ENCODE measurements at places on chromosomes 4 and X. TPM values are rescaled to one million over a fixed set of nuclear protein-coding genes. Genes with fewer than 3 reads are reported as not detected.

The MEPE gene
- total RNA-seq, result not detected

GRCh38 chrX:72470532-72471223, 102.0 kb downstream of the HDAC8 start:
- no peak for DNase-seq

DNA sequence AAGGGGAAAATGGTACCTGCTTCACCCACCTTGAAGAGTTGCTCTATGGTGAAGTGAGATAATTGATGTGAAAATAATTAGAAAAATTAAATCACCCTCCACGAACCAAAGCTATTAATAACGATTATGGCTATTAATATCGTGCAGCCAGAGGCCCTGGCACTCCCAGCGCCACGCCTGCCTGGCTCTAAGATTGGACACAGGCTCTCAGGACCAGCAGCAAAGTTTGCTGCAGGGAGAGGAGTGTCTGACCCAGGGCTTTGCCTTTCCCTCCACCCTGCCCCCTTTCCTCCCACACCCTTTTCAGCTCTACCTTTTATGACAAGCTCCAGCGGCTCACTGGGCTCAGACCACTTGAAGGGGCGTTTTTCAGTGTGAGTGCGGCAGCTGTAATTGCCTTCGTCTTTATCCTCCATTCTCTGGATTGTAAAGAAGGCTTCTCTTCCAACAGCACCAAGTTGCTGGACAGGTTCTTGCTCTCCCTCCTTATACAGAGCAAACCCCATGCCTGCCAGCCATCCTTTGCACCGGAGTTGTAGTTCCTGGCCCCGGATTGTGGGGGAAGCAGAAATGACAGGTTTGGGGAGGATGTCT, 11.5 kb downstream of the IGSF1 start:
- DNase-seq, result no peak

DNA sequence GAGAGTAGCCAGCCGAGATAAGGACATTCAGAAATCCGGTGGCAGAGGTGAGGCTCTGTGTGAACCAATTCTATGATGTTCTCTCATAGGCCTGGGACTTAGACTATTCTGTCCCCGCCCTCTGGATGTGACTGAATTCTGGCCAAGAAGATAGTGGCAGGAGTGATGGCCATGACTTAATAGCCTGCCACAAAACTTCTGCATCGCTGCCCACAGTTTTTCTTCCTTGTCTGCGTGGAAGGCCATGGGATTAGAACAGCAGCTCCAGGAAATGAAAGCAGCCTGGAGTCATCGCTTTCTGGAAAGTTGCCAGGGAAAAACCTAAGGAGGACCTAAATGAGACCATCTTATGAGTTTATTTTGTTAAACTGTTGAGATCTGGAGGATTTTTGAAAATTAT, 134.7 kb downstream of the F11 start:
- no peak for DNase-seq

DNA sequence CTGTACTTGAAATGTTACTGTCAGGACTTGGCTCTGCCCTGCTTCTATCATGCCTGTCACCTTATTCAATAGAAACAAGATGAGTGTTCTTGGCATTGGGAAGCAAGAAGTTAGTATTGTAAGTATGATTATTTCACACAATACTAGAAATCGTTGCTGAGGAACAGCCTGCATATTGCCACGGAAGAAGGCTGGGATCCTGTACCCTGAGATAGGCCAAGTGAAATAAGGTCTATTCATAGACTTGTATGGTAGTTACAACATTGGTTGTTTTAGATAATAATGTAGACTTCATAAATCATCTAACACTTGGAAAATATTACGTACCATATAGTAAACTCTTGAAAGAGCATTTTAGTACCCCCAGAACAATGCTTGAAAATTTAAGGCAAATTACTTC, 215.9 kb downstream of the DMD start:
- DNase-seq, result no peak

The EDA2R gene
- 21.0 TPM for total RNA-seq

DNA sequence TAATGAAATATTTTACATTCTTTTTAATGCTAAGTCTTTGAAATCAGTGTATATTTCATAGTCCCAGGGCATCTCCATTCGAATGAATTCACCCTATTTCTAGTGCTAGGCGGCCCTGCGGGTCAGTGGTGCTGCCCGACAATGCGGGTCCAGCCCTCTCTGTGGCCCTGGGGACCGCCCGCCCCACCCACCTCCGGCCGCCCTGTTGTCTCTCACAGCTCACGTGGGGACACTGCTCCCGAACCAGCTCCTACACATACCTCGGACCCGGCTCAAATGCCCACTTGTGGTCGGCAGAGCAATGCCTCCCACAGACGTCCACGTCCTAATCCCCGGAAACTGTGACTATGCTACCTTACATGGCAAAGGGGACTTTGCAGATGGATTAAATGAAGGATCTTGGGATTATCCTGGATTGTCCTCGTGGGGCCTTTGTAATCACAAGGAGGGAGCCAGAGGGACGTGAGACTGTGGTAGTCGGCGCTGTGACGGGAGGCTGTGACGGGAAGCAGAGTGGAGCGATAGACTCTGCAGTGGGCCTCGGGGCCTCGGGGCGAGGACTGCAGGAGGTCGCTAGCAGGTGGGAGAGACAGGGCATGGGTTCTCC, 92.3 kb upstream of the PSAPL1 start:
- DNase-seq, result no peak

The APOO gene
- 6.2 TPM for total RNA-seq

GRCh38 chr4:84459783-84460182, 39.3 kb downstream of the NKX6-1 start:
- no peak for DNase-seq

DNA sequence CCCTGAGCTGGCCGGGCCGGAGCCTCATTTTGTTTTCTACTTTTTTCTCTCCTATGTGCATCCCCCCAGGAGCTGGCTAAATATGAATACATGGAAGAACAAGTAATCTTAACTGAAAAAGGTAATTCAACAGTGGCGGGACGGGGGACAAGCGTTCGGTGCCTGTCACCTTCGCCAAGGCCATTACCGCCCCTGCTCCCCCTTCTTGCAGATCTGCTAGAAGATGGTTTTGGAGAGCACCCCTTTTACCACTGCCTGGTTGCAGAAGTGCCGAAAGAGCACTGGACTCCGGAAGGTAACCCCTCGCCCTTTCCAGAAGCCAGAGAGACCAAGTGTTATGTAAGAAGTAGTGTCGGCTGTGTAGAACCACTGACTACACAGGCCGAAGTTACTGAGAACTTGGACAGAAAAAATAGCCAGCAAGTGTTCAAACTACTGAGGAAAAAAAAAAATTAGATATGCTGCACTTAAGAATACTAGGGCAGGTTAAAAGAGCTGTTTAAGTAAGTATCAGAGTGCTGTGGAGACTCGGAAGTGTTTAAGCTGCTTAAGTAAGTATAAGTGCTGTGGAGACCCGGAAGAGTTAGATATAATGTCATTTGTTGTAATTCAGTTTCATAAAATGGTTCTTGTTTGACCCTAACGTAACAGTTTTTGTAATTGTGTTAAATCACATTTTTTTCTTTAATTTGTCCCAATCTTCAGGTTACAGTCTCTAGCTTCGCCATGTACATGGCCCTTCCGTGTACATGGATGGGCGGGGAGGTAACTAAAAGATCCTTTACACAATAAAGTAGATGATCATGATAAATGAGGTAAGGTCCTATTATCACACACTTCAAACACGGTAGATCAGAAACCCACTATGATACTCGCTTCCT, 856 bp downstream of the SAT1 start:
- DNase-seq, result peak; percentile 28

GRCh38 chrX:113551919-113552318, 711.3 kb upstream of the AMOT start:
- no peak for DNase-seq

DNA sequence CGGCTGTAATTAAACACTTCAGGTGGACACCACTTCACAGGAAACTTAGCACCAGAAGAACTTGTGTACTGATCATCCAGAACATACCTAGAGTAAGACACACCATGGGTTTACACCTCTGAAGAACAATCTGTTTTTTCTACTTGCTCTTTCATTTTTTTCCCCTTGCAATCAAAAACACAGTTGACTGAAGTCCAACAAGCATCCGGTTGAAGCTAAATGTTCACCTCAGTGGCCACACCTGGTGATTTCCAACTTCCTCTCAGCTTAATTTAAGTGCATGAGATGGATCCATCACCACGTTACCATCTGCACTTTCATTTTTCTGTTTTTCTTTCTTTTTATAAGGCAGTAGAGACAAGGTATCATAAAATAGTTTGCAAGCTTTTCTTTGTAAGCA, 4.9 kb upstream of the TXK start:
- no peak for DNase-seq

The APLN gene
- total RNA-seq, result 0.17 TPM

GRCh38 chr4:121784975-121785374, 16.1 kb upstream of the EXOSC9 start:
- peak; percentile 98 for DNase-seq

Measured in fibroblast of lung (primary cell).